HS-27A (cell line): ENCODE measurements at places on chromosomes 16 and 17.

DNA sequence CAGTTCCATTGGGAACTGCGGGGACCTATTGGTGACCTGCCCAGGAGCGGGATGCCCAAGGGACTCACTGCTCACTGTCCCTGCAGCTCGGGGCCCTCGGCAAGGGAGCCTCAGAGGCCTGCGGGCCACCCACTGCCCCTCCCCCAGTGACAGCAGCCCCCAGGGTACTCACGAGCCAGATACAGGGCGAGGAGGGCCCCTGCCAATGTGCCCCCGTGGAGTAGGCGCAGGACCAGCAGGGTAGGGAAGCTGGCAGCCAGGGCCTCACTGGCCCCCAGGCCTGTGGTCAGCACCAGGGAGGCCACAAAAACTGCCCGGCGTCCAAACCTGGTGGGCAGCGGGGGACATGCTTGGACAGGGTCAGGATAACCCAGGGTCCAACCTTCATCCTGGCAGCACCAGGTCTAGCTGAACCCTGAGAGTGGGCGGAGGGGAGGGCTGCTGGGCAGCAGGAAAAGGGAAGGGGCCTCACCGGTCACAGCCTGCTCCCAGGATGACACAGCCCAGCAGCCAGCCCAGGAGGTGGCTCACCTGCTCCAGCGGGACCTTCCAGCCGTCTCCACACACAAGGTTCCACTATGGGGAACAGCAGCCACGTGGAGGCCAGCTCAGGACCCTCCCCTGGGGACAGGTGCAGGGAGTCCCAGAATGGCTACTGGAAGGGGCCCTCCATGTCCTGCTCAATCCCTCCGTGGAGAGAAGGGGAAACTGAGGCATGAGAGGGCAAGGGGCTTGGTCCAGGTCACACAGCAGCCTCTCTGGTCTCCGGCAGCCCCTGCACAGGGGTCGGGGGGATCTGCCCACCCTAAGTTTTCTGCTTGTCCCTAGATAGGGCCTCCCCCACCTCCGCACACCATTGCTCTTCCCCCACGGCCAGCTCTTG lies 855 bp downstream of the SLC22A31 start:
- no peak for DNase-seq

GRCh38 chr17:59373882-59374495 lies 42.5 kb downstream of the YPEL2 start:
- DNase-seq, result no peak

- no peak for DNase-seq
These were observed 63.1 kb downstream of the MYO18A start for GRCh38 chr17:29116804-29117753.

- DNase-seq, result no peak
These were observed 2.5 kb upstream of the HEATR9 start for GRCh38 chr17:35870906-35871819.

GRCh38 chr16:24700549-24701392 lies 28.7 kb upstream of the TNRC6A start:
- peak; percentile 97 for DNase-seq

- DNase-seq, result no peak
These were observed 159.4 kb upstream of the ZNF267 start for GRCh38 chr16:31713945-31714902.

- DNase-seq, result no peak
These were observed 5.3 kb downstream of the EFNB3 start for GRCh38 chr17:7710301-7710700.

GRCh38 chr16:3471518-3472176 lies 23.6 kb downstream of the C16orf90 start:
- DNase-seq, result no peak

GRCh38 chr17:10192461-10192860 lies 5.9 kb downstream of the GAS7 start:
- DNase-seq, result no peak

- no peak for DNase-seq
These were observed 816.9 kb downstream of the CDH11 start for GRCh38 chr16:64304951-64305350.

- no peak for DNase-seq
These were observed 27.7 kb downstream of the TBC1D3B start for GRCh38 chr17:36148559-36149295.

GRCh38 chr16:76897816-76898215 lies 293.2 kb upstream of the MON1B start:
- no peak for DNase-seq

DNA sequence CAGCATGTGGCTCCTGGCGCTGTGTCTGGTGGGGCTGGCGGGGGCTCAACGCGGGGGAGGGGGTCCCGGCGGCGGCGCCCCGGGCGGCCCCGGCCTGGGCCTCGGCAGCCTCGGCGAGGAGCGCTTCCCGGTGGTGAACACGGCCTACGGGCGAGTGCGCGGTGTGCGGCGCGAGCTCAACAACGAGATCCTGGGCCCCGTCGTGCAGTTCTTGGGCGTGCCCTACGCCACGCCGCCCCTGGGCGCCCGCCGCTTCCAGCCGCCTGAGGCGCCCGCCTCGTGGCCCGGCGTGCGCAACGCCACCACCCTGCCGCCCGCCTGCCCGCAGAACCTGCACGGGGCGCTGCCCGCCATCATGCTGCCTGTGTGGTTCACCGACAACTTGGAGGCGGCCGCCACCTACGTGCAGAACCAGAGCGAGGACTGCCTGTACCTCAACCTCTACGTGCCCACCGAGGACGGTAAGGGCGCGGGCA lies 645 bp downstream of the NLGN2 start:
- DNase-seq, result no peak

GRCh38 chr17:8223356-8224126 lies 13.2 kb upstream of the AURKB start:
- DNase-seq, result no peak

GRCh38 chr16:2919511-2920255 lies 8.0 kb downstream of the FLYWCH1 start:
- no peak for DNase-seq

DNA sequence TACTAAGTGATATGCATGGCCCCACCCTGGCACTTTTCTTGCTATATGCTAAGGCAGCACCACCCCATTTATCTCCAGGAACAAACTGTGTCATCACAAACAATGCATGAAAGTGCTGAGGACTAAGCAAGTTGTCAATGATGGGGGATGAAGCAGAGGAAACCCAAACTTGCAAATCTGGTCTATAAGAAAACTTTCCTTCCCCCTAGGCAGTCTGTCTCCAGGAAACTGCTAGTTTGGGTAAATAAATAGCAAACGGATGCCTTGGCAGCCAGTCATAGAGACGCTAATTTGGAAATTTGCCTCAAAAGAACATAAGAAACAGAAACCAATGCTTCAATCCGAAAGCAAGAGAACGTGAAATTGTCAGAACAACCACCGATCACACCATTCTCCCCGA lies 5.6 kb upstream of the HSBP1 start:
- no peak for DNase-seq

DNA sequence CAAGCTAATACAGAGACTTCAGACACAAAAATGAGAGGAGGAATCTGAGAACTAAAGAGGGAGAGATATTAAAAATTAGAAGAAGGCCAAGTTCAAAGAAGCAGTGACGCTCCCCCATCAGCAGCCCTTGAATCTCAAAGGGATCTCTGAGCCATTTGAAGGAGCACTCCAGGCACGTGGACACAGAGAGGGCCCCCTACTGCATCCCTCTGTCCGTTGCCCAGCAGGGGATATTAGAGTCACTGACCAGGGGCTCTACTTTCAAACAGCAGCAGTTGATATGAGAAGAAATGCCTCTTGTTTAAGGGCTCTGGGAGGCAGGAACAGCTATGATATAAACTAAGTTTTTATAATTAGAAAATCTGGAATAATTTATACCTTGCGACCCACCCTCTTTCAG lies 479.0 kb upstream of the SALL1 start:
- DNase-seq, result no peak
